ENCODE measurements at places on chromosomes 3 and 15.

DNA sequence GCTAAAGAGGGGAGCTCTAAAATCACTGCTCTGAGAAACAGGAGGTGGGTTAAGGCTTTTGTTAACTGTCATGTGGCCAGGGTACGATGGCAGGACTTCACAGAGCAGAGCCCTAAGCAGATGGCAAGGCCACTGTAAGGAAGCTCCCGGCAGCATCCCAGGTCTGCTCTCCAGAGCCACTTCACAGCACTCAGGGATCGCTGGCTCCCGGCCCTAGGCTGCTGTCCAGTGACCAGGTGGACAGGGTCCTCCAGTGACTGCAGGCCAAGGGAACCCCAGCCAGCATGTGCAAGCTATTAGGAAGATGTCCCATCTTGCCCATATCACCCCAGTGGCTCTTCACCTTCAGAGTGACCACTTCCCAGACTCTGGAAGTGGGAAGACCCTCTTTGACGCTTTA is 10.4 kb downstream of the TMEM41A start:
- no peak for DNase-seq

DNA sequence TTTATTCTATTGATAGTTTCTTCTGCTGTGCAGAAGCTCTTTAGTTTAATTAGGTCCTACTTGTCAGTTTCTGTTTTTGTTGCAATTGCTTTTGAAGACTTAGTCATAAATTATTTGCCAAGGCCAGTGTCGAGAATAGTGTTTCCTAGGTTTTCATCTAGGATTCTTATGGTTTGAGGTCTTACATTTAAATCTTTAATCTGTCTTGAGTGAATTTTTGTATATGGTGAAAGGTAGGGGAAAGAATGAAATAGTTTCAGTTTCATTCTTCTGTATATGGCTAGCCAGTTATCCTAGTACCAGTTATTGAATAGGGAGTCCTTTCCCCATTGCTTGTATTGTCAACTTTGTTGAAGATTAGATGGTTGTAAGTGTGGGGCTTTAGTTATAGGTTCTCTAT is 10.6 kb upstream of the GCSAM start:
- DNase-seq, result no peak

DNA sequence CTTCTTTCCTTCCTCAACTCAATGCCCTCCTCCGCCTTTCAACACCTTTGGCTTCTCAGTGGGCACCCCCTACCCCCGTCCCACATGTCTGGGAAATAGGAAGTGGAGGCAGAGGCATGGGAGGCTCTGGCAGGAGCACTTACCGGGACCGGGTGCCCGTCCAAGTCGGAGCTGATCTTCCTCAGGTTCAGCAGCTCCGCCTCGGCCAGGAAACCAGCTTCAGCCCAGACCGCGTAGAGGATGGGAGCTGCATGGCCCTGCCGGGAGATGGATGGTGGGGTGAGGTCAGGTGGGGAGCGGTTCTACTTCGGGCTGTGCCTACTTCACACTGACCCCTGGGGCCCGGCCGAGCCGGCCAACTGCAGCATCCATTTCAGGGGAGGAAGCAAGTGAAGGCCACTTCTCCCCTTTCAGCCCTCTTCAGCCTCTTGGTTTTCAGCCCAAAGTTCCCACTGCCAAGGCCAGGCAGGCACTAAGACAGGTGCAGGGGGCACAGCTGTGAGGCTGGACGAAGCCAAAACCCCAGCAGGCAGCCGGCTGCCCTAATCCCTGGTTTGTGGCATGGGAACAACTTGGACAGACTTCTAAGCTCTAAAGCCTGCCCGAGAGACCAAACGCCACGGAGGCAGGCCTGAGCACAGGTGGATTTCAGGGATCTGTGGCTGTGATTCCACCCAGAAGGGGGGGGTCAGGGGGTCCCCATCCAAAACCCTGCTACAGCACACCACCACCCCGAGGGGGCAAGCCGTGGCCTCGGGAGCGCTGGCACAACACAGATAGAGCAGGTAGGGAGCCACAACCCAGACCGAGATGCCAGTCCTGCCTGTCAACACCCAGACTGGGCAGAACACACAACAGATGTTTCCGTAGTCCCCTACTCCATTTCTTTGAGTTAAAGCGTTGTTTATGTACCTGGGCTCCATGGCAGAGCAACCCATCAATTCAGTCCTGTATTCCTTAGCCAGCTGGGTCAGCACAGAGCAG is 14.5 kb downstream of the TKT start:
- DNase-seq, result no peak

DNA sequence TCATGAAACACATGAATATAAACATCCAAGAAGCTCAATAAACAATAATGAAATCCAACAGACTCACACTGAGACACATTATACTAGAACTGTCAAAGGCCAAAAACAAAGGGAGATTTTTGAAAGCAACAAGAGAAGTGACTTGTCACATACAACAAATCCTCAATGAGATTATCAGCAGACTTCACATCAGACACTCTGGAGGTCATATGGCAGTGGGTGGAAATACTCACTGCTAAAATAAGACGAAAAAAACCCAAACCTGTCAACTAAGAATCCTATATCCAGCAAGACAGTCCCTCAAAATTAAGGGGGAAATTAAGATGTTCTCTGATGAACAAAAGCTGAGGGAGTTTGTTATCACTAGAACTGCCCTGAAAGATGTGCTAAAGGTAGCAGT is 125.4 kb upstream of the MELTF start:
- DNase-seq, result no peak

DNA sequence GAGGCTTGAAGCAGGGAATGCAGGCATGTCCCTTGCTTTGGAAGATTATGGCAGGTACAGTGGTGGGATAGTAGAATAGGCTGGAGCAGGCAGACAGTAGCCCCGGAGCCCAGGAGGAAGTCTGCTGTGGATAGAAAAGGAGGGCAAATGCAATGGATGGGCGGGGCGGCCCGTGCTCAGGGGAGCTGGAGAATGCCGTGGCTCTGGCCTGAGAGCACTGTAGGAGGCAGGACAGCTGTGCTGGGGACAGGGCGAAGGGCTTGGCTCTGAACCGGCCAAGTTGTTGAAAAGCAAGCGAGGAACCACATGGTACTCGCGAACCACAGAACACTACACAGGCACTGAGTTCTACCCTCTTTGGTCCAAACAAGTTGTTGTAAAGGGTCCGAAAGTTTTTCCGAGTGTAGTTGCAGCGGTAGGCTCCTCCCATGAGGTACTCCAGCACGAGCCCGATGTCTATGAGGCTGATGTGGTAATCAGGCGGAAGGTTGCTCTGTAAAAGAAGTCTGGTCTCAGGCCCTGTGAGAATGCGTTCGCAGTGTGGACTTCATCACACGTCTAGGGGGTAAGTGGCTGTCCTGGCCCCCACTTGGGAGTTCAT is 54.7 kb downstream of the TRPM1 start:
- no peak for DNase-seq

GRCh38 chr15:96521386-96521785 is 190.9 kb downstream of the NR2F2 start:
- DNase-seq, result no peak

DNA sequence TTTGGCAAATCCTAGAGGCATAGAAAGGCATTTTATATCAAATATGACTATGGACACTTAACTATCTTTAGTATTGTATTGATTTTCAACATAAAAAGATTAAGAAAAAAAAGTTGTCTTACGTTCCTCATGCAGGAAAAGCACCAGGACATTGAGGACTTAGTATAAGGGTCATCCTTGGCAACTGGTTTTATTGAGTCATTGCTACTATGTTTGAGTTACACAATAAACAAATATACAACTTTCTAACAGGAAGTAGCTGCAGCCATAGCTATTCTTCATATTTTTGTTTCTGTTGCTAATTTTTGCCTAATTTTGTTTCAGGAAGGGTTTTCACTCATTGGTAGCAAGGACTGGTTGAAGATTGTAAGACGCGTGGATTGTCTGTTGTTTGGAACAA is 93.0 kb downstream of the NPTN start:
- DNase-seq, result no peak

DNA sequence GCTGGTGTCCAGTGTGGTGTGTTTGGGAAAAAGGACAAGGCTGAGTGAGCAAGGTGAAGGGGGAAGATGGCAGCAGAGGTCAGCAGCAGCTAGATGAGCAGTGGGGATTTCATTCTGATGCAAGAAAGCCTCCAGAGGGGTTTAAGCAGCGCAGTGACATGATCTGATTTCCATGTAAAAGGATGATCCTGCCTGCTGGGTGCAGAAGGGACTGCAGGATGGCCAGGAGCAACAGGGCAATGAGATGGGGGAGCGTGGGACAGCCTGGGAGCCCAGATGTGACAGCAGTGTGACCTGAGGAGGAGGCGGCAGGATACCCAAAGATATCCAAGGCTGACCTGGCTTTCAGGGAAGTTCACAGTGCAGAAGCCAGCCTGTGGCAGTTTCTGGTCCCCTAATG is 6.1 kb downstream of the WNT7A start:
- no peak for DNase-seq

GRCh38 chr3:113630956-113631542 is 65.4 kb downstream of the USF3 start:
- DNase-seq, result no peak

- no peak for DNase-seq
Measured at GRCh38 chr15:40238532-40239403, at the start of gene PAK6. Gene PAK6, plus strand, starts transcription at chr15:40239063. Its CDS starts 25,723 bp downstream, at chr15:40264786.

- DNase-seq, result no peak
Measured at GRCh38 chr3:43093006-43093405, 12.9 kb downstream of the POMGNT2 start.

GRCh38 chr15:40534371-40534770 is 30.5 kb downstream of the CCDC32 start:
- no peak for DNase-seq

DNA sequence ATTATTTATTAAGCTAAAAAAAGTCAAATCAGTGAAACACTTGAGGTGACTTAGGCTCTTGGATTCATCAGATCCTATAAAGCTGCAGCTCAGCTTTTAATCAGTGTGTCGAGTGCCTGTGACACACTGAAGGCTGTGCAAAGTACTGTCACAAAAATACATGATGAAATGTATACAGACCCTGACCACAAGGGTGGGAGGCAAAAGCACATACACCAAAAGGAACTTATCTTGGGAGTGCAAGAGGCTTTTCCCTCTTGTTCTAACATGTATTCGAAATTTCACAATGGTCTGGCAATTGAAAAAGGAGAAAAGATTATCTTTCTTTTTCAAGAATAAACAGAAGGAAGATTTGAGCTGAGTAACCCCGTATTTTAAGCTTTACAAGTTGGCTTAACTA is 35.9 kb downstream of the VGLL4 start:
- DNase-seq, result no peak

GRCh38 chr3:31184261-31185061 is 290.0 kb upstream of the GADL1 start:
- no peak for DNase-seq

GRCh38 chr3:150069154-150069527 is 98.4 kb upstream of the PFN2 start:
- DNase-seq, result no peak

GRCh38 chr3:137205394-137206045 is 247.7 kb downstream of the IL20RB start:
- DNase-seq, result no peak

DNA sequence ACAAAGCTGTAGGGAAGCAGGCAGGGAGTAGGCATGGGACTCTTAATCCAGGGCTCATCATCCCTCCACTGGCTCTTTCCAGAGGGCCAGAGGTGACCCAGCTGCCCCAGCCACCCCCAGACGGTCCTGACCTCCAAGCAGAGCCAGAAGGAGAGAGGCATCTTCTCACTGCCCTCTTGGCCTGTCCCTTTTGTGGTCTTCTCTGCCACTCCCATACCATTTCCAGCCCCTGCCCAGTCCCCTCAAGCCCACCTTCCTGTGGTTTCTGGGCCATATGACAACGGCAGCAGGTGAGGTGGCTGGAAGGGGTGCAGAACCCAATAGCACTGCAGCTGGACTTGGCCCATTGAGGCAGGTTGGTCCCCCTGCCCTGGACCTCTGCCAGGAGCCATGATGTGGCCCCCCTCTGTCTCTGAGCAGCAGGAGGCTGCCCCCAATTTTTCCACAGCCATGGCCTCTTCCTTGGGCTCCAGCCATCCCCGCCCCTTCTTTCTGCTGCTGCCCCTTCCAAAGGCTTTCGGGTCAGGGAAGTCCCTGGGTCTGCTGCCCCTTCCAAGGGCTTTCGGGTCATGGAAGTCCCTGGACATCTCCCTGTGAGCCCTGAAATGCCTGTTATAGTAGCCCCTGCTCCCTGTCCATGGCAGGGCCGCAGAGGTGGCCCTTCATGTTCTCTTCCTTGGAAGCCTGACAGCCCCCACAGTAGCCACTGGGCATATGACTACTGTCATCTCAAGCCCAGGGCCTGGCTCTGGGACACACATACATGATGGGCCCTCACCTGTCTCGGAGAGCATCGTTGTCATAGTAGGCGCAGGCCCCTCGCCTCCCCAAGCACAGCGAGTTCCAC is 39.5 kb upstream of the RAB6B start:
- DNase-seq, result no peak

GRCh38 chr3:98026425-98027084 is 8.6 kb downstream of the GABRR3 start:
- DNase-seq, result no peak

DNA sequence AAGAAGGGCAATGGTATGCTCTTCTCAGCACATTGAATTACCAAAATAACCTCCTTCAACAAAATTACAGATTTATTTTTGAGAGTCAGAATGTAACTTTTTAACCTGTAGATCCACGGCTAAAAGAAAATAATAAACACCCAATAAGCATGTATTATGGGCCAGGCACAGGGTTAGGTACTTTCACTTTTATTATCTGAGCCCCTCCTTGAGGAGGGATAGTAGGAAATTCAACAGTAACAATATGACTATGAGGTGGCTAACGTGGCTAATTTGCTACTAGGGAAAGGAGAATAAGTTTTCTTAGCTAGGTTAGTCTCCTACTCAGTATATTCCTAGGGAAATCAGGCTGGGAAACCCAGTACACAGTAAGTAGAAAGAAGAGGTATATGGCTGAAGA is 306.9 kb downstream of the GAP43 start:
- DNase-seq, result no peak

DNA sequence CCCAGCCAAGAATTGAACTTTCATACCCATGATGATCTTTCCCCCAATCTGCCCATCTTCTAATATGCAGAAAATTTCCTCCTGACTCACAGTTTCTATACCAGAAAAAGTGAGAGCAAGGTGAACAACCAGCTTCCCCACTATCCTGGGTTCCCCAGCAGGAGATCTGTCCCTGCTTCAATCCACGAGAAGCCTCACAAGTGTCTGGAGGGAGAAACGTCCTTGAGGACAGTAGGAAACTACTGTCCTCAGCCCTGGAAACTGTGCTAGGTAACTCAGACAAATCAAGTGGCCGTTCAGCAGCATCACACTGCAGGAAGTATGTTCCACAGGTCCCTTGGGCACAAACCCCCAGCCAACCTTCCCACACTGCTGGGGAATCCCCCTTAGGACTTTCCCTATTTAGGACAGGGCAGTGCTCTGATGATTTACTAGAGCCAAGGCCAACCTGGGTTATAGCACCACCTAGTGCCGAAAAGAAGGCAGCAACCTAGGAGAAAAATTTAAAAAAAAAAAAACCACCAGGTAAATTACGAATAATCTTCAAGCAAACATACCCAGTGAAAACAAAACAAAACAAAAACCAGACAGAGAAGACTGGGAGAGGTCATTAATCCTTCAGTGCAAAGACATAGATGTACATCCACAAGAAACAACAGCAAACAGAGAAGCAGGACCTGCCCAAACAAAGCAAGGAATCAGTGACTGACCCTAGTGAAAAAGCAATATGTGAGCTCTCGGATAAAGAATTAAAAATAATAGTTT is 36.0 kb downstream of the MORC1 start:
- DNase-seq, result no peak

All from stimulated activated CD8-positive, alpha-beta memory T cell treated with anti-CD3 and anti-CD28 coated beads, Interleukin-15, amount 100 ng/mL, for 4 hours (primary cell).